ENCODE measurements at places on chromosomes 13 and 19.

DNA sequence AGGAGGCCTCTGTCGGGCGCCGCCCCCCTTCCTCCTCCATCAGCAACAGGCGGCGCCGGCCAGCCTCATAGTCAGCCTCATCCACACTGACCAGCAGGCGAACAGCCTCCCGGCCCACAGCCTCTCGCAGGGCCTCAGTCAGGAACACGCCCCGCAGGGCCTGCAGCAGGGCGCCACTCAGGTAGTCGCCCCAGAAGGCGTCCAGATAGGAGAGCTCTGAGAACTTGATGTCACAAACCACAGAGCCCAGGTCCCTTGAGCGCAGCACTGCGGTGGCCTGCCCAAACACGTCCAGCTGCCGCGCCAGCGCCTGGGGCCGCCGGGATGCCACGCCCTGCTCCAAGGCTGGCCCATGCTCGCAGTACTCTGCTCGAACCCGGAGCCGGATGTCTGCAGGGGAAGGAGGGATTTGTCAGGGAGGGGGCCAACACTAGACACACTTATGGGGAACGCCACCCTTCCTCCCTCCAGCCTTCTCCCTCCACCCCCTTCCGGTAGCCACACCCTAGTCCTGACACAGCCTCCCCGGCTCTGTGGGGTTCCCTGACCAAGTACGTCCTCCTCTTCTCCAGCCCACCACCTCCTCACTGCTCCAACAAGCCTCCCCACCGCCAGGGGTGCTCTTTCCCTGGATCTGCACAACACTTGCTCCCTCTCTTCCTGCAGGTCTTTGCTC is 17.9 kb downstream of the DEDD2 start:
- DNase-seq: peak; percentile 46

GRCh38 chr19:1858412-1859081 is 4.8 kb downstream of the KLF16 start:
- no peak for DNase-seq

DNA sequence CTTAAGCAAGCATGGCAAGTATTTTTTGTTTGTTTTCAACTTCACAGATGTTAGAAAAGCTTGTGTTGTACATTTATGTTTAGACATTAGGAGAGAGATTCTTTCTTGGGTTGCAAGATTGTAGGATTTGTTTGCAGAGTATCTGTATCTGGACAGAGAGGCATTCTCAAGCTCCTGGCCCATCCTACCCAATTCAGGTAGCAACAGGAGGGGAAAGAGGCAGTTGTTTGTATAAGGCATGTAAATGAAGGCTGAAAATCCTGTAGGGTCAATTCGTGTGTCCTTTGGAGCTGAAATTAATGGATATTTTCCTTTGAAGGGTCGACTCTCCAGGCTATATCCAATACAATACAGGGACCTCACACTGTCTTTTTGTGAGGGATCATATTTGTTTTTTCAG is 147.3 kb downstream of the KCNRG start:
- DNase-seq: no peak

GRCh38 chr13:93080587-93080986 is 146.0 kb upstream of the GPC6 start:
- DNase-seq: no peak

GRCh38 chr13:49997955-49998354 is 1.1 kb downstream of the TRIM13 start:
- DNase-seq: no peak

GRCh38 chr19:27894906-27895754 is 1317.8 kb downstream of the UQCRFS1 start:
- DNase-seq: no peak

GRCh38 chr19:6115992-6116391 is 5.7 kb upstream of the RFX2 start:
- DNase-seq: no peak

GRCh38 chr19:12774588-12775555 is at the start of gene HOOK2:
TSS of gene HOOK2 (minus strand) at chr19:12775552. CDS start at chr19:12775449, 103 bp downstream.
- peak; percentile 48 for DNase-seq

DNA sequence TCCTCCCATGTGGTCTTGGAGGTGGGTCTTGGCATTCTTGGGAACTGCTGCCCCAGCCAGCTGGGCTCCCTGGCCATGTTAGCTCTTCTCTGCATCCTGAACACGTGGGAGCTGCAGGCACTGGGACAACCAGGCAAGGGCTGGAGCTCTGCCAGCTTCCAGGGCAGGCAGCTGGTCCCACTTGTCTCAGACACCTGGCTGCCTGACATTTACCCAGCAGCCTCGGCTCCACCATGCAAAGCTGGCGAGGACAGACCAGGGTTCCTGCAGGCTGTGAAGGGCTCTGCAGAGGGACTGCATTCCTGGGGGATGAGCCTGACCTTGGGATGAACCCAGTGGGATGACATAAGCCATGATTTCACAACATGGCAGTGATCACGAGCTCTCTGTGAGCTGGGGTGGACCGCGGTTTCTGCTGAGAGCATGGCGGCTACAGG is 99.0 kb upstream of the TSHZ3 start:
- DNase-seq: no peak

- DNase-seq: no peak
Observed at GRCh38 chr13:107258599-107259187, 690.8 kb upstream of the ARGLU1 start.

DNA sequence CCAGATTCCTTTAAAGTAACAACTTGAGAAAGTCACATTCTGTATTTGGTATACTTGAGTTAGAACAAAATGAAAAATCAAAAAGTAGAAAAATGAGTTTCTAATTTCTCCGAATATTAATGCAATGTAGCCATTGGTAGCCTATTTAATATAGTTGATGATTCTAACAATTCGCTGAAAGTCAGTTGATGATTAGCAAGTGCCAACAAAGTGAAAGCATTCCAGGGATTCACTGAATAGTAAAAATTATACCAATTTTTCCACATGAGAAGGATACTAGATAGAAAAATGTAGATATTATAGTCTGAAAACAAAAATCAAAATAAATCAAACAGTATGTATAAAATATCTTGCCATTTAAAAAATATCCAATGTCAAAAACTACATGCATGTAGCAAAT is 117.2 kb downstream of the FREM2 start:
- no peak for DNase-seq

DNA sequence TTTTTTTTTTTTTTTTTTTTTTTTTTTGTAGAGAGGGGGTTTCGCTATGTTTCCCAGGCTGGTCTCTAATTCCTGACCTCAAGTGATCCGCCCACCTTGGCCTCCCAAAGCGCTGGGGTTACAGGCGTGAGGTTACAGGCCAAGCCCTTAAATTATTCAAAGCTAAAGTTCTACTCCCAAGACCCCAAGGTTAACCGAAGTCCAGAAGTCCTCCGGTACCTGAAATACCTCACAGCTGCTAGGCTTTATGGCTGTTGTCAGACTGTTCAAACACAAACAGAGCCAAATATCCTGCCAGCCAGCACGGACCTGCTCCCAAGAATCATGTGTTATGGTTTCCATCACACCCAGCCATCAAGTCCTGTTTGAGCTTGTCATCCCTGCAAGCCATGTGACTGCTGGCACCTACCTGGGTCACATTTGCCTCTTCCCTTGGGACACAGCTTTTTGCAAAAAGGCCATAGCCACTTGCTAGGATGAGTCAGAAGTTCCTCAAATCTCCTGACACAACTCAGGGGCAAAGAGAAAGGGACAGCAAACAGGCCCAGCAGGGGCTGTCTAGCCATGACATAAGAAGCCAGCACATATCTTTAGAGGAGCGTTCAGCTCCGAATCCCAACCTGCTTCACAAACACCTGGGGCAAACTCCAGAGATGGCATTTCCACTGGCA is 129.9 kb downstream of the FOXO1 start:
- DNase-seq: no peak

DNA sequence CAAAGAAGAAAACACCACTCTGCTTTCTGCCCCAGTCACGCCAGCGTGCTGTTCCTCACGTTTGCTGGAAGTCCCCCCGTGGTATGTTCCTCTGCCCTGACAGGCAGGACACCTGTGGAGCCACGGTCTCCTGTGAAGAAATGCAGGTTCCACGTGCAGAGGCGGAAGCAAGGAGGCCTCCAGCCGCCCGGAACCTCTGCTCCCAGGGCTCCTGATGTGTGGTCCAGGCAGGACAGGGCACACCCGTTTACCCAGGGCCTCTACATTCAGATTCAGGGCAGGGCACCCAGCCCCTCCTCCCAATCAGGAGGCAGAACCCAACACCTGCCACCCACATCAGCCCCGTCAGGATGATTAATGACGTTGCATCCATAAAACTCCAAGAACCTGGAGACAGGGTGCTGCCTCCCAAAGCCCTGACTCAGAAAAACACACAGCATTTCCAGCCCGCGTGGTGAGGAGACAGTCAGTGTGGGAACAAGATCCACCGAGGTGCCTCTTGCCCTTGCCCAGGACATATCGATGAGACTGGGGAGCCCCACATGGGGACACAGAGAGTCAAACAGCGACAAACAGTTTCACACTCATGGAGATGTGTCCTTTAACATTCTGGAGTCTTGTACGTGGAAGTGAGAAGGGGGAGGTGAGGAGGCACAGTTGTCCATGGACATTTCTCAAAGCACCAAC is 76.2 kb downstream of the COL4A1 start:
- no peak for DNase-seq

DNA sequence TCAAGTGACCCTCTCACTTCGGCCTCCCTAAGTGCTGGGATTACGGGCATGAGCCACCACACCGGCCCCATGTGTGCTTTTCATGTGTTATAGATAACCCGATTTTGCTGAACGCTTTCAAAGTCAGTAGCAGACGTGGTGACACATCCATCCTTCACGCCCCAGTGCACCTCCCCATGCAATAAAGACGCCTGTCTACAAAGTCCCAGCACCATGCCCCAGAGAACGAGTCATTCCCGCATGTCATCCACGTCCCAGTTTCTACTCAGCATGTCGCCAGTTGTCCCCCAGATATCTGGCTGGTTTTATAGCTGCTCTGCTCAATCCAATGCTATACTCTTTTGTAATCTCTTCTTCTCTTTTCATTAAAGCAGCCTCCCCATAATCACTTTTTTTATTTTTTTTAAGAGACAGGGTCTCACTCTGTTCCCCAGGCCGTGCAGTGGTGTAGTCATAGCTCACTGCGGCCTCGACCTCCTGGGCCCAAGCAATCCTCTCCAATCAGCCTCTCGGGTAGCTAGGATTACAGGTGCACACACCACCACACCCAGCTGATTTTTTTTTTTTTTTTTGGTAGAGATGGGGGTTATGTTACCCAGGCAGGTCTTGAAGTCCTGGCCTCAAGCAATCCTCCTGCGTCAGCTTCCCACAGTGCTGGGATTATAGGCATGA is 42.5 kb downstream of the DNM2 start:
- peak; percentile 32 for DNase-seq

GRCh38 chr13:92941167-92941566 is 285.4 kb upstream of the GPC6 start:
- DNase-seq: no peak

DNA sequence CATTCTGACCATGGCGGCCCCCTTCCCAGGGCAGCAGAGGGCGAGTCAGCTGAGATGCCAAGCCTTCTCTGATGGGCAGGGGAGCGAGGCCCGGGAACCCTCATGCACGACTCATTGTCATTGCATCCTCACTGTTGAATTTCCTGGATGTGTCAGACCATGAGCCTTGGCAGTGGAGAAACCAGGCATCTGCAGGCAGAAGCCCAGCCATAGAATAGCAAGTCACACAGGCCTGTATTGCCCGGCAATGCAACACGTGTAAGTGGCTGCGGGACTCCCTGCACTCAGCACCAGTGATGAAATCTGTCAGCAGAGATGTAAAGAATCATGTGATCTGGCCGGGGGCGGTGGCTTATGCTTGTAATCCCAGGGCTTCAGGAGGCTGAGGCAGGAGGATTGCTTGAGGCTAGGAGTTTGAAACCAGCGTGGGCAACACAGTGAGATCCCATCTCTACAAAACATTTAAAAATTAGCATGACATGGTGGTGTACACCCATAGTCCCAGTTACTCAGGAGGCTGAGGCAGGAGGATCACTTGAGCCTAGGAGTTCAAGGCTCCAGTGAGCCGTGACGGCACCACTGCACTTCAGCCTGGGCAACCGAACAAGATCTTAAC is 199.7 kb downstream of the KATNAL1 start:
- DNase-seq: no peak

- no peak for DNase-seq
Observed at GRCh38 chr13:91539286-91540157, 141.1 kb downstream of the GPC5 start.

GRCh38 chr19:35404879-35405622 is 34.2 kb downstream of the GPR42 start:
- no peak for DNase-seq

DNA sequence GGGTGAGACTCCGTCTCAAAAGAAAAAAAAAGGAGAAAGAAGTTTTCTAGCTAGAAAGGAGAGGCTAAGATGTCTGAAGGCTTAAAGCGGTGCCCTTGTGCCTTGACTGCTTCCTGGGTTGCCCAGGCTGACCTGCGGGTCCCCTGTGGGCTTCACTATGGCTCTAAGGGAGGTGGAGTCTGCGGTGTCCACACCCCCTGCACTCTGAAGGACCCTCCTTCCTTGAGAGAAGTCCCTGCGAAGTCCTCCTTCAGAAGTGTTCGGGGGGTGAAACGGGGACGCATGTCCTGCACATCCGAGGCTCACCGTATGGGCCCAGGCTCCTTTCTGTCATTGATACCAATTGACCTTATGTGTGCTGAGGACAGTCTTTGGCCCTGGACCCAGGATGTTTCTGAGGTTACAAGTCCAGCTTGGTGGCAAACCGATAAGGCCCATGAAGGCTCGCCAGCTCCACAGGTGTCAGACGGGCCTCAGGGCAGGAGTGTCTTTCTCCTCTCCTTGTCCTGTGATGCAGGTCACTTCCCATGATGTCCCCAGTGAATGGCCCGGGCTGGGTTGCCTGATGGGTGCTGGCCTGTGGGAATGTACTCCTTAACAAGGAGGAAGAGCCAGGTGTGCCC is 11.6 kb upstream of the RNF113B start:
- DNase-seq: no peak
